Muscle of back (tissue), 13 donors: ENCODE measurements at places on chromosomes 5 and 9.

DNA sequence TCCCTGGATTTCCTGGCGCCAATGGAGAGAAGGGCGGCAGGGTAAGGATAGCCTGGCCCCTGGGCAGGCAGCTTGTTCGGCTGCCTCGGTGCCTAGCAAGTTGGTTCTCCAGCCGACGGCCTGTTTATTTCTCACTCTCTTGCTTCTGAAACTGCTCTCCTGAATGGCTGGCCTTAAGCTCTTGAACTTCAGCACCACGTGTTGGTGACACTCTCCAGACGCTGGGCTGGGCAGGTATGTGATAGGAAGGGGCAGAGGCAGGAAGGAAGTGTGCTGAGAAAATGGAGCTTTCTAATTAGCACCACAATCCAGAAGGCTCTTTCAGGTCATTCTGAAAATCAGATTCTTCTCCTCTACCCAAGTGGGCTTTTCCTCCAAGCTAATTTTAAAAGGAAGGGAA is 91.4 kb upstream of the FCN2 start:
- DNase-seq: no peak

GRCh38 chr5:11319836-11320580 is 559.0 kb upstream of the DAP start:
- DNase-seq: no peak

DNA sequence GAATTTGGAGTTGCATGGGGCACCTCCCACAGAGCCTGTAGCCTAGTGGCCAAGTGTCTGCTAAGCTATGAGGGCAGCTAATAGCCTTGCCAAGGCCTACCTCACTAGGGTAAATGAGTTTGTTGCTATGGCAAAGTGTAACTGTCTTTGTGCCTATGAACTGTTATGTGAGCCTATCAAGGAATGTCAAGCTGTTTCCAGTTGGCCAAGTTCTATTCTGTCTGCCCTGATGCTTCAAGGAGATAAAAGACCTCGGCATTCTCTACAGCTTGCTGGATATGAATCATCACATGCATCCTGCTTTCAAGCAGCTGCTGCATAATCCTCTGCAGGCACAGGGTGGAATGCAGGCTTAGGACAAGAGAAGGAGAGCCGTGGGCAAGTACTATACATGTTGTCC is 69.8 kb upstream of the CCDC112 start:
- DNase-seq: peak; percentile 61

GRCh38 chr9:35112257-35113020 is 3.2 kb downstream of the ATOSB start:
- DNase-seq: no peak

- no peak for DNase-seq
Measured at GRCh38 chr9:93086447-93087224, 9.4 kb upstream of the CARD19 start.

DNA sequence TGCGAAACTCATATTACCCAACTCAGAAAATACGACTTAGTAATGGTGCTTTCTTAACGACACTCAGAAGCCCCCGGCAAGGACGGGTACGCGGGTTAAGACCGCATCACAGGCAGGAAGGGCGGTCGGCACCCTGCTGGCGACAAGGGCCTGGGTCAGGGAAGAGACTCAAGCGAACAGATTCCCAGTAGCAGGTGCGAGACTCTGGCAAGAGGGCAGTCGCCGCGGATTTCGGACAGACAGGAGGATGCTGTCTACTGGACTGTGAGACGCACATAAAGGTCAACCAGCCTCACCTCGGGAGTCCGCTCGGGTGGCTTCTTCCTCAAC is 398 bp downstream of the RAPGEF6 start:
- no peak for DNase-seq

DNA sequence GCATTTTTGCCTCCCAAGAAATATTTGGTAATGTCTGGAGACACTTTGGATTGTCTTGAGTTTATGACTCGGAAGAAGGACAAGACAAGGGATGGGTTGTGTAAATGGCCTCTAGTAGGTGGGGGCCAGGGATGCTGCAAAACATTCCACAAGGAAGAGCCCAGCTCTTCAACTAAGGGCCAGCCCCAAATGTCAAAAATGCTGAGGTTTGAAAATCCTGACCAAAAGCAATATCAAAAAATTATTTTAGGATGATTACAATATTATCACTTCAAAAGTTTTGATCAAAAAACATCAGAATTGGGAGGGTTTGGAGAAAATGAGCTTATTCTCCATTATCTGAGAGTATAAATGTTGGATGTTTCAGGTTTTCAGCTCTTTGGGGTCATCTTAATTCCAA is 248.9 kb upstream of the SLC24A2 start:
- no peak for DNase-seq

- DNase-seq: peak; percentile 48
Measured at GRCh38 chr5:61817472-61818326, 485.6 kb downstream of the ZSWIM6 start.

DNA sequence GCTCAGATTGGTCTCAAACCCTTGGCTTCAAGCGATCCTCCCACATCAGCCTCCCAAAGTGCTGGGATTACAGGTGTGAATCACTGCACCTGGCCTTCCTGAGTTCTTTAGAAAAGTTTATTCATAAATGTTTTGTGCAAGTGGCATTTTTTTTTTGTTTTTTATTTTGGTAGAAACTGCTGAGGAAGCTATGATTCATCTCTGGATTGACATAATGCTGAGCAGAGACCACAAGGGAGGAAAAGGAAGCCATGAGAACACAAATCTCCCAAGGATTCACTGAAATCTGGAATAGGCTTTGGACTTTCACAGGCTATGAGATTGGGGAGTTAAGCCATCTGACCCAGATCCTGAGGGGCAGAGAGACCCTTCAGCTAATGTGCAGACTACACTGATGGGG is 3.4 kb upstream of the SLC46A2 start:
- DNase-seq: no peak

DNA sequence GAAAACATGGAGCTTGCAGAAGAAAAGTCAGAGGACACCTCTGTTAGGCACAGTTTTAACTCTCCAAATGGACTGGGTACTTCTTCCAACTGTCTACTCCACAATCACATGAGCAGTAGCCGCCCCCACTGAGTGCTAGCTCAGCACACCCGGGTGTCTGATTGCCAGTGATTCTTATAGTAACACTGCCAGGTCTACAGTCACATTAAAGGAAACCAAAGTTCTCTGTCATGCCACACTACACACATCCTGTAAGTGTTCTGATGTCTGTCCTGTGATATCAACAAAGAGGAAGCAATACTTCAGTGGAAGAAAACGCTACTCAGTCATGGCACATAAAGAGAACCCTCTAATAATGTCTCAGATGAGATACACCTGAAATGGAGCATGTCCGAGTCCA is at the start of gene HAVCR2:
HAVCR2 (minus strand) TSS at position 69 of the 400 bp plus-strand sequence; CDS start at position 8, 61 bp downstream.
- DNase-seq: peak; percentile 8

DNA sequence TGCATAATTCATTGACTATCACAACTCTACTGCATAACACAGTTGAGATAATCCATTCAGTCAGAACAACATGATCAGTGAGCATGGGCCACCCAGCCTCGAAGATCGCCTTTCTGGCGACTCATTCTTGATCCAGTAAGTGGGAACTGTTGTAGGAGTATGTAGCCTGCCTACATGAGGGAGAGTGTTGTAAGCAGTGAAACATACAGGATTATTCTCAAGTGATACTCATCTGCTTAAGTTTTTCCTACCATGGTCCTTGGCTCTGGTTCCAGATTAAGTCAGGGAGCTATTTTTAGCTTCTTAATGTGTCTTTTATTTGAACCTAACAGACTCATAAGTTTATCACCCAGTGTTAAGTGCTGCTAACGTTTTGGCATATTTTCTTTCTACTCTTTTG is 44.0 kb downstream of the TNPO1 start:
- peak; percentile 21 for DNase-seq

DNA sequence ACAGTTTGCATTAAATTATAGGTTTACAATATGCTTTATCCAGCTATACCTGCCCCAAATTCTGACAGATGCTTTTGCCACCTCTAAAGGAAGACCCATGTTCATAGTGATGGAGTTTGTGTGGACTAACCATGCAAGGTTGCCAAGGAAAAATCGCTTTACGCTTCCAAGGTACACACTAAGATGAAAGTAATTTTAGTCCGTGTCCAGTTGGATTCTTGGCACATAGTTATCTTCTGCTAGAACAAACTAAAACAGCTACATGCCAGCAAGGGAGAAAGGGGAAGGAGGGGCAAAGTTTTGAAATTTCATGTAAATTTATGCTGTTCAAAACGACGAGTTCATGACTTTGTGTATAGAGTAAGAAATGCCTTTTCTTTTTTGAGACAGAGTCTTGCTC is 41.0 kb downstream of the FXN start:
- DNase-seq: no peak

GRCh38 chr5:57824047-57824446 is 341.4 kb upstream of the ACTBL2 start:
- no peak for DNase-seq

DNA sequence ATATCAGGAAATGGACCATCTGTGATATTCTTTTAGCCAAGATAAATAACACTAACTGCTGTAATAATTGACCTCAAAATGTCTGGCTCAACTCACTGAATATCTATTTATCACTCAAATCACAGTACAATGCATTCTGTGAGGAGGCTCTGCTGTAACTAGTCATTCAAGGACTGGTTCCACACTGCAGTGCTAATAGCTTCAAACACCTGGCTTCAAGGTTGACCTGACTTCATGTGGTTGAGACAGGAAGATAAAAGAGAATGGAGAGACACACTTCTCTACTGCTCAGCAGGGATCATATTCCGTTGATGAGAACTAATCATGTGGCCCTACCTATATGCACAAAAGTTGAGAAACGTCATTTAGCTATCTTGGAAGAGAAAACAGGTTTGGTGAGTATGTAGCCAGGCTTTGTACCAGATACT is 3.4 kb upstream of the RHOBTB3 start:
- no peak for DNase-seq

- peak; percentile 16 for DNase-seq
Measured at GRCh38 chr9:82332774-82333152, 344.2 kb downstream of the SPATA31D1 start.

- DNase-seq: no peak
Measured at GRCh38 chr9:122225312-122226141, 3.2 kb downstream of the LHX6 start.

DNA sequence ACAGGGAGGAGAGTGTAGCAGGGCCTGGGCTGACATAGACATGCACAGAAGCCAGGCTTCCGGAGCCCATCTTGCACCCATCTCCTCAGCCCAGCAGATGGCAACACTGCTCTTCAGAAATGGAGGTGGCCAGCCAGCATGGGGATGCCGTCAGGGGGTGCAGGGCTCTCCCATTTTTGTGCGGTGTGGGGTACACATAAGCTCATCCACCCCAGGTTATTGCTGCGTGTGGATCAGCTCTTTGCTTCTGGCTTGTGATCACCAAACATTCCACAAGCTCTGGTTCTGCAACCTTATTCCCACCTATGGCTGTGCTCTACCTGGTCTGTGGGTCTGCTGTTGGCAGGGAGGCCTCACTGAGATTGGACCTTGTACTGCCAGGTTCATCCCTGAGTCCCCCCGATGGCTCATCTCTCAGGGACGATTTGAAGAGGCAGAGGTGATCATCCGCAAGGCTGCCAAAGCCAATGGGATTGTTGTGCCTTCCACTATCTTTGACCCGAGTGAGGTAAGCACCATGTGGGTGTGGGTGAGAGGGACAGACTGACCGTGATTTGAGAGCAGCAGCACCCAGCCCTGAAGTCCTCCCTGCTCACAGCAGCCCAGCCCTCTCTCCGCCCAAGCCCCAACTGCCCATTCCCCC is 17.3 kb downstream of the SLC22A5 start:
- DNase-seq: no peak

DNA sequence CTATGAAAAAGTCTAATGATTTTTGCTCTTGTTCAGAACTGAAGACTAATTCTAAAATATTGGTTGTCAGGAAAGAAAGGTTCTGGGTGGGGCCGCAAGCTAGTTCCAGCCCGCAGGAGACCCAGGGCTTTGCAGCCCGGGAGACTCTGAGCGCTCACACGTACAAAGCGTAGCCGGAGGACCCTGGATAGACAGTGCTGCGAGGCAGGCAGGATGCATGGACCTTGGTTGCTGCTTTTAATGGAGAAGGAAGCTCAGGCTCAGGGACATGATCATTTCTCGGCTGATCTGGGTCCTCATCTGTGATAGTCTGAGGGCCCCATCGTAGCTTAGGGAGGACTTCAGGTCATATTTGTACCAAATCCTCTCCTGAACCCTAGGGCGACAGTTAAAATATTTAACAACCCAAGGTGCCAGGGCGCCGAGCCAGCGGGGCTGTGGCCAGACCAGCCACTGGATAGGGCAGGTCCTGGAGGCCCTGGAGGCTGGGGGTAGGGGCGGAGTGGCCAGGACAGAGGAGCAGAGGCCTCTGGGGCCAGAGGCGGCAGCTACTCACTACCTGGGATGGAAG is 70.1 kb upstream of the UNC5A start:
- DNase-seq: no peak

DNA sequence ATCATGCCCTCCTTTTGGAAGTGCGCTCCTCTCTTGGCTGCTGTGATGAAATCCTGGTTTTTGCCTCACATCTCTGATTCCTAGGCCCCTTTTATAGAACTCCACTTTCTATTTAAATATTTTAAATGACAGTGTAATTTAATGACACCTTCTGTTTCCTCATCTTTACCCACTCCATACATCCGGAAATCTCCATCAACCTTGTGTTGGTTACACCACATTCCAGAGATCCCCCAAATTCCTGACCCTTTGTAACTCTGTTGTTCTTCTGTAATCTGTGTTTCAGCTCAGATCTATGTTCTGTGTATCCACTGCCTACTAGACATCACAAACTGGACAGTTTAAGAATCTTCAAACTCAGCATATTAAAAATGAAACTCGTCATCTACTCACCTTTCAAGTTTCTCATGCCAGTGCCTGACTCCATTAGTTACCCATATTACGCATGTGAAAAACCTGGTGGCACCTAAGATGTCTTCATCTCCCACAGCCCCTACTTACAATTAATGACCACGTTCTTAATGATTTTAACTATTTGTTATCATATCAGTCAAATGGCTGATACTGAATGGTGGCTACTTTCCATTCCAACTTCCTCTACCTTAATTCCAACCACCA is 25.1 kb downstream of the PARP8 start:
- DNase-seq: no peak

DNA sequence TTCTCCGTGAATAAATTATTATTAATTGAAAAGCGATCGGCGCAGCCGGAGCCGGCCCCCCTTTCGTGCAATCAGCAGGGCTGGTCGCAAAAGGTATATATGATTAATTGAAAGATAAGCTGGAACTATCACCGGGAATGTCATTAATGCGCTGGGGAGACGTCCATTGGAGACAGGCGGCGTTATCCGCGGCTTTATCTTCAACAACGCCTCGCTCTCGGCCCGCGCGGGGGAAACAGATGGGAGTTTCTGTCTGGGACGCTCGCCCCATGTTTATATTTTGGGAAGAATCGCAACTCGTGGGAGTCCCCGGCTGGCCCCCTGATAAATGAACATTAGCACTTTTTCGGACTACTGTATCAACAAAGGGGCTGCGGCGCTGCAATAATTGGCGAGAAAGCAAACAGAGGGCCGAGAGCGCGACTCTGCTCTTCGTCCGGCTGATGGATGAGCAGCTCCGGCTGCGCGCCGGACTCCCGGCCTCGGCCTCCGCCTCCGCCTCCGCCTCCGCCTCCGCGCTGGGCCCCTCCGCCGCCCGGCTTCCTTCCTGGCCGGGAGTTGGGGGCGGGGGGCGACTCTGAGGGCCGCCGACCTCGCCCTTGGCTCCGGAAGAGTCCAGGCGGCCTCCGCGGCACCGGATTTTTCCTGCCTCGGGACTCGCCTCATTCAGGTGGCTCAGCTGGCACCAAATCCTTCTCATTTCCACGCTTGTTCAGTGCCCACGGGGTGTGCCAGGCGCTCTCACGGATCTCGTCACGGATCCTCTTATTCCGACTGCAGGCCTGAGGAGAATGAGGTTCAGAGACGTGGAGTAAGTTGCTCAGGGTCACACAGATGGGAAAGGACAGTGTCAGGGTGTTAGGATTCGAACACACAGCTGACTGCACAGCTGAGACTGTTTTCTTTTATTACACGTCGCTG is 3.6 kb upstream of the NKX2-5 start:
- DNase-seq: no peak
